NCI-H1092 treated with DMSO at 0.1 percent for 48 hours (cell line): ENCODE measurements at places on chromosomes 5 and 9.

DNA sequence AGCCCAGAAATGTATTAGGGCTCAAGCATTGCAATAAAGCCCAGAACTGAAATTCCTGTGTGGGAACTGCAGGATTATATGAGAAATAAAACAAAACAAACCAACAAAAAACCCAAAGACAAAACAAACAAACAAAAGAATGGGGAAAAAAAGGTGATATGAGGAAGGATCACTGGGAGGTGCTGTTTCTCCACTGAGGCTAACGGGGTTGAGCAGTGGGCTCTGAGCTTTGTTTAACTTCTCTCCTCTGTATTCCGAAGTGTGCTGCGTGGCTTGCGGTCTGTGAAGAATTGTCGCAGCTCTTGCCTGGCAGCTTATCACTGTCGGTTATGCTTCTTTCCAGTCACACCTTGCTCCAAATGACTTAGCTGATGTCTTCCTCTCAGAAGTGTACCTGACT, 106.3 kb downstream of the TENT4A start:
- peak; percentile 21 for DNase-seq

DNA sequence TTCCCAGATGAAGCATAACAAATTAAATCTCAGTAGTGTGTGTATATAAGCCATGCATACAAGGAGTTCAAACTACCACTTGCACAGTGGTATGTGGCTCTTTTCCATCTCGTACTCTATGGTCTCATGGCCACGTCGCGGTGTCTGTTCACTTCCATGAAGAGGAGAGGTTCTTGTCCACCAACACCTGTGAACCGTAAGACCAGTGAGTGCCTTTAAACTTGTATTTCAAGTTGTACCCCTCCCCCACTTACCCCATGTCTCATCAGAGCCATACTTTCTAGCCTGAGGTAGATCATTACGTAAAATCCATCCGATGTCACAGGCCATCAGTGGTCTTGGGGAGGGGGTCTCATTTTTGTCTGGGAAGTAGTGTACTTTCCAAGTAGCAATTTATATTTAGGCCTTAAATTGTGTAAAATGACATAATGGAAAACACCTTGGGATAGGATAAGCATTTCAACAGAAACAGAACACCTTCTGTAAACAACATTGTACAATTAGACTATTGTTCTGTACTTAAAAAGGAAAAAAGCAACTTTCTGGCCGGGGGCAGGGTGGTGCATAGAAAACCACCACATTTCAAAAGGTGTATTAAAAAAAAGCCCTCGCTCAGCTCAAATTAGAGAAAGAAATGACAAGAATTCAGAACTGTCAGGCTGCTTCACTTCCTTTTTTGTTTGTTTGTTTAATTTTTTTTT, 163.0 kb downstream of the SMARCA2 start:
- DNase-seq: no peak

DNA sequence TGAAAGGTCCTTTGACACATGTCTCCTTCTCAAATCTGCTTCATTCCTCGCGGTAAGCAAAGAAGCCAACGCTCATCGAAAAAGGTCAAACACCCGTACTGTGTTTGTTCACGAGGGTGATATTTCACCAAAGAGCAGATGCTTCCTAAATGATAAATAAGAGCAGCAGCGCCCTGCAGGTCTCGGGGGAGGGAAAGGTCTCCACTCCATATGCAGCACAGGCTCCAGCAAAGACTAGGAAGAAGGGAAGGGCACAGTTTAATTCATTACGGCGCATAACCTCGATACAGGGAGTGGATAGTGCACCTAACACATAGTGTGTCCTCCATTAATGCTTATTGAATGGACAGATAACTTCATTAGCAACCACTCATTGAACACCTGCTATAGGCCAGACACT, 593.3 kb downstream of the CDK5RAP2 start:
- DNase-seq: peak; percentile 35

DNA sequence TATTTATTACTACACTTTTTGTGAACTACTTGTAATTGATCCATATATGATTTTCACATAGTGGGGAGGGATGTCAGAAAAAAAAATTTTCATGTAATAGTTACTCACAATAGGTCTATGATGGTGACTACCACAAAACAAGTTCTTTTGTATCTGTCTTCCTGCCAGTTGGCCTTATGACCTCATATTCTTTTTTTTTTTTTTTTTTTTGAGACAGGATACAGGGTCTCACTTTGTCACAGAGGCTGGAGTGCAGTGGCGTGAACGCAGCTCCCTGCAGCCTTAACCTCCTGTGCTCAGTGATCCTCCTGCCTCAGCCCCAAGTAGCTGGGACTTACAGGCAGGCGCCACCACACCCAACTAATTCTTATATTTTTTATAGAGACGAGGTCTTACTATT, 10.9 kb downstream of the SEC24A start:
- no peak for DNase-seq
